ENCODE measurements at places on chromosomes 12 and 14.

- DNase-seq, result peak; percentile 76
Observed at GRCh38 chr14:61472801-61473376, 151.5 kb downstream of the PRKCH start.

GRCh38 chr12:5718680-5719079 is 226.4 kb downstream of the ANO2 start:
- DNase-seq, result no peak

- DNase-seq, result no peak
Observed at GRCh38 chr12:33314223-33314622, 125.4 kb downstream of the SYT10 start.

- no peak for DNase-seq
Observed at GRCh38 chr12:116545936-116546335, 13.2 kb upstream of the MAP1LC3B2 start.

- no peak for DNase-seq
Observed at GRCh38 chr14:91299121-91300115, 54.9 kb upstream of the GPR68 start.

DNA sequence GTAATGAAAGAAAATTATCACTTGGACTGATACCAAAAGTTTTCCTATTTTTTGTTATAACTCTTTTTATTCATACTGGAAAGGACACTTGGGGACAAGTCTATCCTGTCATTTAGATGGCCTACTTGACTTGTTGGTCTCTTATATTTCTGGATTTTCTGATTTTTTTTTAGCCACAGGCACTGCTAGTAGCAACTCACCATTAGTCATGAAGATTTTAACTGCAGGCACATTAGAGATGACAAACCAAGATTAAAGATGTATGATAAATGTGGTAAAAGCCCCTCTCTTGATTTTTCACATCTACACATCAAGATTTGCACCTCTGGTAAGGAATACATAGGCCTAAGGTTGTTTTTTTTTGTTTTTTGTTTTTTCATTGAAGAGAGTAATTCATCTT is 217.0 kb downstream of the SLC25A21 start:
- DNase-seq, result no peak

- peak; percentile 61 for DNase-seq
Observed at GRCh38 chr14:104708606-104709268, 15.3 kb upstream of the ADSS1 start.

- DNase-seq, result no peak
Observed at GRCh38 chr12:843609-844008, 91.2 kb downstream of the WNK1 start.

DNA sequence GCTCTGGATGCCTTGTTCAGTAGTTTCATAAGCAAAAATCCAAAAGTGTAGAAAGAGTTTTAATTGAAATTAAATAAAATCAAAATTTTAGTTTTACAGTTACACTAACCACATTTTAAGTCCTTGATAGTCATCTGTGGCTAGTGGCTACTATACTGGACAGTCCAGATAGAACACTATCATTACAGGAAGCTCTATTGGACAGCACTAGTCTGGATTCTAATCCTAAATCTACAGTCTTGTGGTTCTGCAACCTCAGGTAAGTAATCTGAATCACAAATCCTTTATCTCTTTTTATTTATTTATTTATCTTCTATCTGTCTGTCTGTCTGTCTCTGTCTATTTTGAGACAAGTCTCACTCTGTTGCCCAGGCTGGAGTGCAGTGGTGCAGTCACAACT is 18.0 kb downstream of the RAP1B start:
- no peak for DNase-seq

DNA sequence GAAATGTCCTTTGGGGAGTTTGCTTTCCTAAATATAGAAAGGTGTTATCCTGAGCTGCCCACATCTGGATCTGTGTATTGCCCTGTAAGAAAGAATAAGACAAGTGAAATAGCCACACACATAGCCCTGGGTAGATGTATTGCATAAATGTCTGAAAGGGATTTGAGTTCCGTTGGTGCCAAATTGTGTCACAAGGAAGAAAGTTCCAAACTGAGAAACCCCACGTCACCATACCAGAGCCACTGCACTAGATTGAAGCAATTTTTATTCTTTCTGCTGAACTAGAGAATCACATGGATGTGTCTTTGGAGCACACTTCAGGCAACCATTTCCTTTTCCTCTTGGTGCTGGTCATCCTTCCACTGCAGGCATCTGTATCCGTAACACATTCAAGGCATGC is 5.0 kb downstream of the RNASE9 start:
- no peak for DNase-seq

DNA sequence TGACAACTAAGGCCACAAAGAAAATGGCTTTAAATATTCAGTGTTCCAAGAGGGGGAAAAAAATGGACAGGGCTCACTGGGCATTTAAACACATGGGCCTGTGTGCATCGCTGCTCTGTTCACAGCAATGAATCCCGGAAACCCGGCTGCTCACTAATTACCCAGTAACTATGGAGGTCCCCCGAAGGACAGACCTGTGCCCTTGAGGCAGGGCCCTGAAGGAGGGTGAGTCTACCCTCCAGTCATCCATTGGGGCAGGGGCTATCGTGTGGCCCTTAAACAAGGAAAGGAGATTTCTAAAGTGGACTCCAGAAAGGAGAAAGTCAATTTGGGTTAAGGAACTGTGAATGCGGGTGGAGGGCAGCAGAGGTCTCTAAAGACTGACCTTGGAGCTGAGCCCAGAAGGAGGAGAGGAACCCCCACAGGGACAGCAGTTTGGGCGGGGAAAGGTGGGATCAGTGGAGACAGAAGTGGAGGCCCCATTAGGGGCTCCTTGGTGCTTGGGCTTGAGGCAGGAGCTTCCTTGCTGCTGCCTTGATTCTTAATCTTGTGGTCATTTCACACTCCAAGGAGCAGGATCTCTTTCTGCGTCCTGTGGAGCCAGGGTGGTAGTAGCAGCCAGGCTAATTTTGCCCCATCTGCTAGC is 1.4 kb upstream of the CLMN start:
- DNase-seq, result no peak
